8988T (cell line): ENCODE measurements at places on chromosomes 12 and 14.

DNA sequence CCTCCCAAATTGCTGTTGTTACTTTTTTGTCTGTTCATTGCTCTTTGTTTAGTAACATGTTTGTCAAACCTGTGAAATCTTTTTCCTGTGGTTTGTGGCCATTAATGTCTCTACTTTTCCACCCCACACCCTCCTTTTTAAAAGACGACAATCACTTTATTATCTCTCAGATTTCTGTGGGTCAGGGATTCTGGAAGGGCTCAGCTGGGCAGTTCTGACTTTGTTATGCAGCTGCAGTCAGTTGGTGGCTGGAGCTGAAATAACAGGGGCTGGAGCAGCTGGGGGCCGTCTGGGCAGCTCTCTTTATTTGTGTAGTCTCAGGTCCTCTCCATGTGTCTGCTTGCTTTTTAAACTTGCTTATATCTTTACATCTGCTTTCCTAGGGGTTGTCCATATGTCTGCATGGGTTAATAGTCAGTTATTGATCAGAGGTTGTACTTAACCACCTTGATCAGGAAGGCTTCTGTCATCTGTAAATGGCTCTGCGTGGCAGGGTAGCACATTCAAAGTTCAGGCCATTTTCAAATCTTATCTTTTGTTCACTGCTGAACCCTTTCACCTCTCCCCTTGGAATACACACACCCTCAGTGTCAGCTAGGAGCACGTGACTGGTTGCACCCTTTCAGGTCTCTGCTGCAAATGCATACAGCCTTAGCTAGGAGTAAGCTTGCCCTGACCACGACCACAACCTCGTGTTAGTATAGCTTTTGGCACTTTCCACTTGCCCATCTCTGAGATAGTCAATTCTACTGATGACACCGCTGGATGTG, 27.9 kb downstream of the BORCS5 start:
- no peak for DNase-seq

- no peak for DNase-seq
Observed at GRCh38 chr14:103362780-103363179, 22.4 kb upstream of the MARK3 start.

DNA sequence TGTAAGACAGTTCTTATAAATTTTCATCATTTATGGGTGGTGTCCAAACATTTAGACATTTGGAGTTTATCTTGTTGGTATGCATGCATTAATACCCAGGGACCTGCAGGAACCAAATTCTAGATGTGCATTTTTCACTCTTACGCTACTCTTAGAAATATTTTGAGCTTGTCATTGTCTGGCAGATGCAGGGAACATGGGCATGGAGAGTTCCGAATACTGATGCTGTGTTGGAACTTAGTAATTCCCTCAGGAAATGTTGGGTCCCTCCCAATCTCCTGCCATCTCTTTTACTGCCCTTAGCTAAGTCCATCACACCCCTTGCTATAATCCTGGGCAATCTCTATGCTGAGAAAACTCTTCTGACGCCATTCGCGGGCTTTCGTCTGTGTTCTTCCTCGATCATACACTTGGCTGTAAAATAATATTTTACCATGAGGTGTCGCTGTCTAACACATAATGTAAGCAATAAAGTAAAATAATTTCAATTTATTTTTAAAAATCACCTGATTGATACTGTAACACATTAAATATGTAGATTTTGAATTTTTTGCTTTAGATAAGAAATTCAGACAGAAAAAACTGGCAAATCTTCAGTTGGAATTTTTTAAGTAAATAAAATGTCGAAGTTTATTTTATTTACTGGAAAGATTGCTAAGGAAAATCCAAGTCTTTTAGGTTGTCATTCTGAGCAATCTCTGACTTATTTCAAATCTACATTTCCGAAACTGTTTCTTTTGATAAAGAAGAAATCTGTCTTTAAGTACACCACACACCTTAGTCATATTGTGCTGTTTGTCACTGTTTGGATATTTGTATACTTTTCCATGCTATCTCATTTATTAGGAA, 304.1 kb upstream of the SSTR1 start:
- DNase-seq: no peak

DNA sequence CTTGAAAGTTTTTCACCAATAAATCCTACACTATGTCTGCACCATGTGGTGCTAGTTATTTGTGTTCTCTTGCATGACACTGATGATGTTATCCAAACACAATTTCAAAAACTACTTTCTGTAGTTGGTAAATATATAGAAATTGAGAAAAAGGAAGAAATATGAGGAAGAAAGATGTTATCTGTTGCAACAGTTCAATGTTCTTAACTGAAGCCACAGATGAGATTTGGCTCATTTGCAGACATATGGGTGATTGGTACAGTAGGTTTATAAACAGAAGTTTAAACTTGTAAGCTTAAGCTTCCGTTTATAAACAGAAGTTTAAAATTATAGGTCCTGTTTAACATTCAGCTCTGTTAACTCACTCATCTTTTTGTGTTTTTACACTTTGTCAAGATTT, at the start of gene CLEC12A:
Gene CLEC12A (plus strand): TSS at position 229 of the 400 bp plus-strand sequence. CDS start 188 bp downstream, outside the sequence.
- DNase-seq: no peak

GRCh38 chr12:115468087-115468510, 784.1 kb upstream of the TBX3 start:
- DNase-seq: no peak

DNA sequence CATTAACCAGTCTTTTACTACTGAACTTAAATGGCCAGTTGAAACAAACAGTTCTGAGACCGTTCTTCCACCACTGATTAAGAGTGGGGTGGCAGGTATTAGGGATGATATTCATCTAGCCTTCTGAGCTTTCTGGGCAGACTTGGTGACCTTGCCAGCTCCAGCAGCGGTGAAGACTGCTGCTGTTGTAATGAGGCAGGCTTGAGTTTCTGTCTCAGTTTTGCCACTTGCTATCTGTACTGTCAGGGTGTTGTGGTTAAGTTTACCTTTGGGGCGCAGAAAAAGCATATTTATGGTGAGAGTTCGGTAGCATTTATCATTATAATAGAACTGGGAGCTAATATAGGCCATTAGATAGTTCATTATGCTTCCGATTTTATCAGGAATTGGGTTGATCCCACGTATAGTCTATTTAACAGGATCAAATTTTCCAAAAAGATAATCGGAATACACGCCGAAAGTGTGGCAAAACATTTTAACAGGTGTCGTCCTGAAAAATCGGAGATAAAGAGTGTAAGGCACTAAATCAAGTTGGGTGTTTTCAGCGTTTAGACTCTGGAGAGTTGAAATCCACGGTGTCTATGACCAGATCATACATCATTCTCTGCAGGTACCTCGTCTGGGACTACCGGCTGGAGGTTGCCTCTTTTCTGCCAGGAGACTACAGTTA, 688 bp upstream of the NECAP1 start:
- no peak for DNase-seq

- DNase-seq: no peak
Observed at GRCh38 chr14:21924479-21924878, 250.9 kb upstream of the OR4E1 start.

- no peak for DNase-seq
Observed at GRCh38 chr14:61864329-61864898, 102.2 kb downstream of the SNAPC1 start.

DNA sequence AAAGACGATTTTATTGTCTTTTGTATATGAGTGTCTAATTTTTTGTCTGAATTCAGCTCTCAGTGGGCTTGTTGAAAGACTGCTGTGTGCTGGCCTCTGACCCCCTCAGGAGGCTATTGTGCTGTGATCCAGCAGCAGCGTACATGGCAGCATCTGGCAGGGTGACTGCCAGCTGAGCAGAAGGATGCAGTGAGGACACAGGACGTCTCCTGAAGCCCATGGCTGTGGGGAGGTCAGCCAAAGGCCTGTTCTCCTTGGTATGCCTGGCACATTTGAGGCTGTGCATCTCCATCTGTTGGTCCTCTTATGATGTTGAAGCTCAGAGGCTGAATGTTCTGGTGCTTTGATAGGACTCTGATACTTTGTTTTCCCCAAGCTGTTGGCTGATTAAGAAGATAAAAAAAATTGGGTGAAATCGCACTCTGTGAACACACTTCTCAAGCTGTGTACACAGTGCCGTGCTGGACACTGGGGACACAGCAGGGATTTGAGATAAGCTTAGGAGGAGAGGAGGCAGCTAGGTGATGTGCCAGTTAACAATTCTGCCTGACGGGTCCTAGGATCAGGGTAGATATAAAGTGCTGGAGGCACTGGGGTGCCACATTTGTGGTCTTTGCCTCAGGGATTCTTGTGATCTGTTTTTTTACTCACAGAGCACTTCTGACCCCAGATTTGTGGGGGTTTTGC, 37.5 kb downstream of the EID3 start:
- DNase-seq: no peak

- no peak for DNase-seq
Observed at GRCh38 chr12:129063600-129063999, 210.3 kb downstream of the GLT1D1 start.

- no peak for DNase-seq
Observed at GRCh38 chr12:26773313-26774104, 59.5 kb downstream of the ITPR2 start.

- no peak for DNase-seq
Observed at GRCh38 chr12:106994579-106995220, 7.8 kb upstream of the MTERF2 start.

DNA sequence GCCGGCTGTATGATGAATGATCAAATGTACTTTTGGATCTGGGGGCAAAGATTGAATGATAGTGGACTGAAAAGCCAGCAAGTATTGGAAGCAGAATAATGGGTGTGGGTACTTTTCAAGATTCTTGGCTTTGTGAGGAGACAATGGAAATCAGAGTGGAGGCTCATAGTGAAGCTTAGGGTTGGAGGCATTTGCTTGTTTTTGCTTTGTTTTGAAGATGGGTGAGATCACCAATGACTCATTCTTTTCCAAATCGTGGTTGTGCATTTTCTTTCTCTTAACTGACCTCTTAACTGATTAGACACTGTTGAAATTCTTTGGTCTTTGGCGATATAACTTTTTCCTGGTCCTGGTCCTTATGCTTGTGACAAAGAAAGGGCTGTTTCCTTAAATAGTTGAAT, 54.4 kb downstream of the PELI2 start:
- DNase-seq: no peak

GRCh38 chr12:97380440-97380839, 82.2 kb upstream of the RMST start:
- no peak for DNase-seq

- no peak for DNase-seq
Observed at GRCh38 chr12:40152783-40153383, 47.0 kb upstream of the SLC2A13 start.

- no peak for DNase-seq
Observed at GRCh38 chr14:21534576-21534975, 8.4 kb upstream of the SALL2 start.

DNA sequence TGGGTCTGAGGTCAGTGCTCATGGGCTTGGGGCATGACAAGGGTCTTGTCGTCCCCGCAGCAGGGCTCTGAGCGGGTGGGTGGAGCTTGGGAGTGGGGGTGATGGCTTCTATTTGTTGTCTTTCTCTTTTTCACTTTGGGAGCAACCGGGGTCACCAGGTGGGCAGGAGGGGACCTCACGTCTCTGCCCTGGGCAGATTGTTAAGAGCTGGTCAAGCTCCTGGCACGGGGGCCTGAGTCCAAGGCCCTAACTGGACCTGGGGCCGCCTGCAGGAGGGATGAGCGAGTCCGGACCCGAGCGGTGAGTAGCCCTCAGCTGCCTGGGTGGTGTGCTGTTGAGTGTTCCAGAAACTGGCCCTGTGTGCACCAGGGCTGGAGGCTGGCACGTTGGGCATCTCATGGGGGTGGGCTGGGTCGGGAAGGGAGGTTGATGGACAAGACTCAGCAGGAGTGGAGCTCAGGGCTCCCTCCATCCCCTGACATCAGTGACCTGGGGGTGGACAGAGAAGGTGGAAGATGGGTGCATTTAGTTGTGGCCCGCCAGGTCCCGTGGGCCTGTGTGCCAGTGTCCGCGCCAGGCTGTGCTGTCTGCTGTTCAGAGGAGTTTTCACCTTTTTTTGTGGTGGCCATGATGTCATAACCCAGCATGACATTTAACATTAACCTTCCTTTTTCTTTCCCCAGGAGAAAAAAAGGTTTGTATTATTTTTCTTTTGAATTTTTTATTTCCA, 27.5 kb downstream of the RTL1 start:
- DNase-seq: no peak

- no peak for DNase-seq
Observed at GRCh38 chr12:6843118-6843902, 2.6 kb downstream of the GNB3 start.

- no peak for DNase-seq
Observed at GRCh38 chr12:53791735-53792326, 40.1 kb upstream of the CISTR start.

DNA sequence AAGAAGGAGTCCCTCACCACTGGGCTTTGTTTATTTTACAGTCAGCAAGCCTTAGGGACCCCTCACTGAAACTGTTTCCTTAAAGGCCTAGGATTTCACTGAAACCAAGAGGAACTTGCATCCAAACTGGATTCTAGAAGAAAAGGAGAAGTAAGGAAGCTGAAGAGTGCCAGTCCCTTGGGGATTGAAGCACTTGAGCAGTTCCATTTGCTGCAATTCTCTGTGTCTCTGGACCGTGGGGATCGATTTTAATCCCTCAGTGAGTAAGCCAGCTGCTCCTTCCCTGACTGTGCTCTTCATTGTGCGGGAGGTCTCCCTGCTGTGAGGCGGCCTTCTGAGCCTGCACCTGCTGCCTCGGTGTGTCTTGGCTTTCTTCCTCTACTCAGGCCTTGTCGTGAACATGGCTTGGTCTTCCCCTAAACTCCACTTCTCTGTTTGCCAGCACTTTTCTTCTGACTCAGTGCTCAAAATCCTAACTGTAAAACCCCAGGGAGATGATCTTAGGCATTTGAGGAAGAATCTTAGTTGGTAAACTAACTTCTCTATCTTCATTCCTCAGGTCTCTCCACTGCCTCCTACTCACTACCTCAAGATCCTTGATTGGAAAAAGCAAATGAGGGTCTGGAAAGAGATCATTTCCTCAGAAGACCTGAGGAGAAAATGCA, 132.6 kb downstream of the SLC38A6 start:
- no peak for DNase-seq

DNA sequence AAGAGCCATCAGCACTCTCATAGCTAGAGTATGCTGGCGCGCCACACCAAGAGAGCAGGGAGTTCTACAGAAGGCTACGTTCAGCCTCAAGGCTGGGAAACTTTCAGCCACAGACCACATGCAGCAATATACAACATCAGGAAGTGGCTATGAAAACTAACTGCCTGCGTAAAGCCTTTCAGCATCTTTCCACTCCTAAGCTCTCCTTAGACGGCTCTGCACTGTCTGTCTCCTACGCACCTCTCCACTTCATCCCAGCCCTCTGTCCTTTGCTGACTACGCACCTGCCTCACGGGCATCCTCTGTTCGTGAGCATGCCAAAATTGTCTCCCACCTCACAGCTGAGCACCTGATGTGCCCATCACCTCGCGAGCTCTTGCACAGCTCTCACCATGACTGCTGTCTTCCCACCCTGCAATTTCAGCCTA, 9.7 kb downstream of the MPHOSPH9 start:
- DNase-seq: no peak

GRCh38 chr12:129772501-129773493, 131.0 kb downstream of the TMEM132D start:
- no peak for DNase-seq
